ENCODE measurements at places on chromosomes 1 and 21.

DNA sequence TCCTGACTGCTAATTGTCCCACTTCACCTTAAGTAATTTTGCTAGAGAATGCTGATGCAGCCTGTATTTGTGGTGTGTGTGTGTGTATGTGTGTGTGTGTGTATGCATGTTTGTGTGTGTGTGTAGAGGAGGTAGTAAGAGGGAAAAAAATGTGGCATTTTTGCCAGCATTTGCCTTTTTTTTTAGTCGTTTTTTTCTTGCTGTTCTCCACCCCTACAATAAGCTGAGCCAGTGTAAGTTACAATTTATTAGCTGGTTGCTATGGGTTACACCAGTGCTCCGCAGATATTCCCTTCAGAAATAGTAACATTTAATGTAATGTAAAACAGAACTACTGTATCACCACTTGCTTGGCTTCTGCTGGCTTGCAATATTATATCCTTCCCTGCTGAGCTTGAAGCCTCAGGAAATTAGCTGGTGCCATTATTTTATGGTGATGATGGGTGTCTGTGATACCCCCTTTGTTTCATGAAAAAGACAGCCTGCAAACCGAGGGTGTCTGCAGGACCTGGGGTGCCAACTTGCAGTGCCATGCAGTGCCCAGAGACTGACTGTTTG lies 23.4 kb upstream of the IGSF3 start:
- DNase-seq: no peak

DNA sequence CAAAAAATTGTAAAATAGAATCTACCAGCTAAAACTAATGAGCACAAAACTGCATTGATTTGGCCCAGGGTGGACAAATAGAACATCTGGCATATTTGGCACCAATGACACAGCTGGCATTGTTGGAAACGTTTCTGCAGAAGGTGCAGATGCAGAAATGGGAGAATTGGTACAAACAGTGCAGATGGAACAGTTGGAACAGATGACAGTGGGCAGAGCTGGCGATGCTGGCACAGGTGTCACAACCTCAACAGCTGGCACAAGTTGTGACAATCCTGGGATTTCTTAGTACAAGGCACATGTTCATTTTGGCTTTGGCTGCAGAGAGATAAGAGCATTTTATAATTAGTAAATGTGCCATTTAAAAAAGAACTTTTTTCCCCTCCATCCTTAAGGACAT lies 91.1 kb upstream of the ZBTB18 start:
- DNase-seq: no peak

GRCh38 chr21:28522014-28522799 lies 470.5 kb downstream of the LTN1 start:
- no peak for DNase-seq

DNA sequence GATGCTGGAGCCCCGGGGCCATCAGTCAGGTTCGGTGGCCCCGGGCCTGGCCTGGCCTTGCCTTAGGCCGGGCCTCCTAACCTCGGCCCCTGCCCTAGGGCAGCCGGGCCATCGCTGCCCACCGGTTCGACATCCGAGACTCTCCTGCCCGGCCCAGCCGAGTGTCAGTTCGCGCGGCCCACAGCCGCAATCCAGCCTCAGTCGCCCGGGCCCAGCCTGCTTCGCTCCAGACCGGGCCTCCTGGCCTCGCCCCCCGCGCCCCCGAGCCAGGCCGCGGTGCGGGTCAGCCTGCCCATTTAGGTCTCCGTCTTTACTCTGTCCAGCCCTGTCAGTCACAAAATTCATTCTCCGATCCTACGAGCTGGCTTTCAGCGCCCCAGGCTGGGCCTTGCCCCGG lies 777 bp downstream of the LRRC41 start:
- no peak for DNase-seq

All from COLO829 (cell line).